H9 (cell line): ENCODE measurements at places on chromosomes 1 and 21.

GRCh38 chr1:168514455-168514854 lies 29.3 kb downstream of the XCL2 start:
- DNase-seq = no peak

DNA sequence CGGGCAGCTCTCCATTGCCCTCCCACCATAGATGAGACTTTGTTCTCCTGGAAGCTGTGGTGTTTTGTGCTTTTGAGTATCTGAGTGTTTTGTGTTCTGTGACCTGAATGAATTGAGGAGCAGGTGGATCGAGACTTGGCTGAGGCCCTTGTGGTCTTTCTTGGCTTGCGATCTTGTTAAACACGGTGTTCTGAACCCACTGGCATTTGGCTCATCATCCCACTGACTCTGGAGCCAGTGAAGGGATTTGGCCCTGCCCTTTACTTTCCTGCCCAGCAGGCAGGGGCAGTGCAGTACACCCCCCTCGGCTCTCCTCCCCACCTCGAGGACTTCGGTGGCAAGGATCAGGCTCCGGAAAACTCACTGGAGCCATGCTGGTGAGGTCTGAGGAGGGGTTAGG lies 30.6 kb downstream of the PKNOX1 start:
- no peak for DNase-seq

GRCh38 chr1:199861020-199861795 lies 166.3 kb upstream of the NR5A2 start:
- no peak for DNase-seq

GRCh38 chr1:24909388-24909898 lies 20.6 kb downstream of the RUNX3 start:
- DNase-seq = peak; percentile 93
